Cortex of kidney (tissue), 1 donor: ENCODE measurements at places on chromosomes 4 and X.

DNA sequence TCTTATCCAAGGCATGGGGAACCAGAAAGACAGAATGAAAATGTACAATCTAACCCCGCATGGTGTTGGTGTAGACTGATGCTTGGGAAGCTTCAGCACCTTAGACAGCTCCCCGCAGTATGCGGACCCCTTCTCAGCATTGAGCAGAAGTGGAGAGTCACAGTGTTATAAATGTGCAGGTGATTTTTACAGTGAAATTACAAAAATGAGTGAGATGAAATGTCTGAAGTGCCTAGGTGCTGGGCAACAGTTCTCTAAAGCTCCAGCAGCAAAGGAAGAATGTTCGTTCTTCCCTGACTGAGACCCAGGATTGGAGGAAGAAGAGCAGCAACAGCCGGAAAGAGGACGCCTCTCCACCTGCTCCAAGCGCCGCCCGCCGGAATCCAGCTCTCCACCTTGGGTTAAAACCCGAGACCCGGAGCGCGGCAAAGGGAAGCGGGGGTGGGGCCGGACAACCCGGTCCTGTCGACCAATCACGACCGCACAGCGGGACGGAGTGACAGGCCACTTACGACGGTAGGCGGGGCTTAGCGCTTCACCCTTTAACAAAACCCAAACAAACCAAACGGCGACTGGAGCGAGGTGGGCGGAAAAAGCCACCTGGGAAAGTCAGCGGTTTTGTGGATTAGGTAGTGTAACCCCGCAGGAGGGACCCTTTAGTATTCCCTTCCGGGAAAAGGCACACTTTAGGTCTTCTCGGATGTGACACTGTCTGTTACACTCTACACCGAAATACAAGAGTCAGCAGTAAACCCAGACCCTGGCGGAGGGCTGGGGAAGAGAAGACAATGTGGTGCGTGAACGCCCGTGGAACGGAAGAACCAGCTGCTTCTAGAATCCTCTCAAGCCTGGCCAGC, at the start of gene GLRA3:
TSS of gene GLRA3 (minus strand) at position 403 of the 857 bp plus-strand sequence. CDS start 436 bp downstream, outside the sequence.
- DNase-seq, result no peak

- no peak for DNase-seq
Observed at GRCh38 chr4:17030543-17030942, 132.1 kb upstream of the LDB2 start.

GRCh38 chr4:82519776-82520175, 42.0 kb downstream of the TMEM150C start:
- no peak for DNase-seq

- no peak for DNase-seq
Observed at GRCh38 chr4:145679520-145679919, 426 bp upstream of the C4orf51 start.

DNA sequence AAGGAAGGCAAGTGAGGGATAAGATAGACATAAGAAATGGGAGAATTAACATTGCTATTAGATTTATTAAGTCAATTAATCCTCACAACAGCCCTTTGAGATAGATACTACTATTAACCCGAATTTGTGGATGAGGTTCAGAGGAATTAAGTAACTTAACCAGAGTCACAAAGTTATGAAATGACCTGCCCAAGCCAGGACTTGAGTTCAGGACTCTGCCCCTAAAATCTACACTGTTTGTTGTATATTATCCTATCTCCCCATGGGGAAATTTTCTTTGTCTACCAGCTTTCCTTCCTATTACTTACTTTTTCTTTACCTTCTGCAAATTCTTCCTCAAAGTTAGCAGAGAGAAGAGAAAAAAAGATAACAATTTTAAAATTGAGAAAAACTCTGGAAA, 33.4 kb upstream of the UBQLN2 start:
- no peak for DNase-seq

DNA sequence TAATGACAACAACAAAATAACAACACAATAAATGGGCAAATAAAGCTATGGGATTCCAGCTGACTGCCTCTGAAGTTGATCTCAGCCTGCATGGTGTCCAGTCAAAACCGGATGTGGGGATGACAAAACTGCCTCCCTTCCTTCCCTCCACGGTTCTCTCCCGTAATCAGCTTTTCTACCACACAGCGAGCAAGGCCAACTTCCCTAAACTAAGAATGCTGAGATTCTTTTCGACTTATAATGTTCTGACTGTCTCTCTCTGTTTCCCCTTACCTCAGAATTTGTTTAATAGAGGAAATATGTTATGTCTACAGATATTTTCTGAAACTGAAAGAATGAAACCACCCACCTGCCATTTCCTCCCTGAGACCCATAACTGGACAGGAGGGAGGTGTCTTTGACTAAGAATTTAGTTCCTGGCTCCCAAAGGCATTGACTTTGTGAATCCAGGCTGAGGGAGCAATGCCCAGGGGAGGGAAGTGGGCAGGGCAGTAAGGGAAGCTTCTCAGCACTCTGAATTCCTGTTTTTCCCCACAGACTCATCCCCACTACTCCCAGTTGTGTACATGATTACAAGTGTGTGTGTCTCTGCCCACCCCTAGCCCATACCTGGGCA, 1.0 kb upstream of the TLR1 start:
- no peak for DNase-seq

DNA sequence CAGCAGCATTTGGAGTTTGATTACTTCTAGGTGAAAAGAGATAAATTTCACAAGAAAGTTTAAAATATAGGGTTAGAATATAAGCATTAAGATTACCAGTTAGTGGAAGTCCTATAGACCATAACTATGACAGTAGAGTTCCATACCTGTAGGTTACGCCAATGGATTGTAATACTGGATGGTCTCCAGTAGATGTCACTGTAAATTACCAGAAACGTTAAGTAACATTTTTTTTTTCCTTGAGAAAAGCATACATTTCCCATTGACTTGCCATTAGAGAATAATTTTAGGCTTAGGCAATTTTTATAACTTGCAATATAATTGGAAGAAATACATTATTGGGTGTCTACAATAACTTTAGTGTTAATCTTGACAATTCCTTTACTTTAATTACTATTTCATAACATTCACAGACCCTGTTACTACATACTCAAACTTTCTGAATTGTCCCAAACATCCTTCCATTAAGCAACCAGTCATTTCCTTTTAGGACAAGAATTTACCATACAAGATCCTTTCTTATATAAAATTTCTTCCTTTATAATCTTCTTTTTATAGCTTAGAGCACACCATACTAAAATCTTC, 304.1 kb upstream of the TECRL start:
- DNase-seq, result no peak

DNA sequence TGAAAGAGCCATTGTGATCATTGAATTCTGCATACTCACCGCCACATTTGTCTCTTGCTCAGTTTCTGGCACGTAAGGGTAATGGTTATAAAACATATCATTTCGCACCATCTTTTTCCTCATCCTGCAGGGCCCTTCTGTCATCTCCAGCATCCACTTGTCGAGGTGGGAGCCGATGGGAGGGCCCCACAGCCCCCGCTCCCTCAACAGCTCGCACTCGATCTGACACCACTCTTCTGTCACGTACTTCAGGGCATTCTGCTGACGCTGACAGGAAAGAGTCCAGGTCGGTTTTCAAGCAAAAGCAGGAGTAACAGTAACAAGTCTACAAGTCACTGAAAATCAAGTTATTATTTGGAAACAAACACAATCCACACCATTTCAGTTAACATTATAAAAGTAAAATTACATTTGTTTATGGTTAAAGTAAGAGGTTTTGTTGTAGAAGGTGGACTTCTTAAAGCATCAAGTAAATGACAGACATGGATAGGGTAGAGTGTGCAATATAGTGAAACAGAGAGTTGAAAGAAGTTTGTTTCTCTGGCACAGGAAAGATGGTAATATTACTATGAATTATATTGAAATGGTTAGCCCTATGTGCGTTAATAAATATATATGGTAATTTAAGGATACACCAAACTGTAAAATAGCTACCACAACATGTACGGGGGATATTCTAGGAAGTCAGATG, 150.6 kb downstream of the CDS1 start:
- DNase-seq, result no peak

- DNase-seq, result no peak
Observed at GRCh38 chr4:174553828-174554227, 31.5 kb upstream of the HPGD start.

DNA sequence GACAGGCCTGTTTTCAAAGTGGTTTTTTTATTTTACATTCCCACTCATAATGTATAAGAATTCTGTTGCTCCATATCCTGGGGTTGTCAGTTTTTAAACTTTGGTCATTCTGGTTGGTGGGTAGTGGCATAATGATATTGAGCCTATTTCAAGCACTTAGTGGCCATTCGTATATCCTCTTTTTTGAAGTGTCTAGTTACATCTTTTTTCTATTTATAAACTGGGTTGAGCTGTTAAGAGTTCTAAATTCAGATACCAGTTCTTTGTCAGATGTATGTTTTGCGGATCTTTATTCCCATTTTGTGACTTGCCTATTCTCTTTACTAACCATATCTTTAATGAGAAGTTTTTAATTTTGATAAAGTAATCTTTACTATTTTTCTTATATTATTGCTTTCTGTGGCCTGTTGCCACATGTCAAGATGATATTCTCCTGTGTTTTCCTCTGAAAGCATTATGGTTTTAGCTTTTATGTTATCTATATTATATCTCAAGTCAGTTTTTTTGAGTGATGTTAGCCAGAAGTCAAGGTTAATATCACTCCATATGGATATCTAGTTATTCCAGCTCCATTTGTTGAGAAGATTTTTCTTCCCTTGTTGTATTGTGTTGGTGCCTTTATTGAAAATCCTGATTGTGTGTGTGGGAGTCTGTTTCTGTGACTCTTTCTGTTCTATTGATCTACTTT, 110.9 kb downstream of the FHIP1A start:
- DNase-seq, result no peak

DNA sequence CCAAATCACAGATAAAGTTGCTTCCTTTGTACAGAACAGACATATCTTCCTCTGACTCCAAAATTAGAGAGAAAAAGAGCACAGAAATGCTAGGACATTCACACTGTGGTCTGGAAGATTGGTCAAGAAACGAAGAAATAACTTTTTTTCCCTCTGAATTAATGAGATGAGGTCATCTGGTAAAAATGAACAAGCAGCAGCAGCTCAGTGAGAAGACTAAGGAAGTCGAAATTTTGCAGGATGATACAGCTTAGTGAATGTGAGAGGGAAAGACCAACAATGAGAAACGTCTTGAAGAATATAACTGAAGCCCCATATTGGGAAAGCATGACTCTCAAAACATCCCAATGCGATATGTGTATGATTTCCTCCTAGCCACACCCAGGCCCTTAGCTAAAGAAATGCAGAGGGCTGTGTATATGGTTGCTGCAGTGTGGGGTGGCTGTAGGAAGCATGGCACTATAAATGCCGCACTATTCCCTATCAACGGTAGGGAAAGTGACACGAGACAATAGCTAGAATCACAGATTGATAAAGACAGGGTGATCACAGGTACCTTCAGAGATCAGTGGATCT, 208.6 kb downstream of the VEGFC start:
- DNase-seq, result no peak

DNA sequence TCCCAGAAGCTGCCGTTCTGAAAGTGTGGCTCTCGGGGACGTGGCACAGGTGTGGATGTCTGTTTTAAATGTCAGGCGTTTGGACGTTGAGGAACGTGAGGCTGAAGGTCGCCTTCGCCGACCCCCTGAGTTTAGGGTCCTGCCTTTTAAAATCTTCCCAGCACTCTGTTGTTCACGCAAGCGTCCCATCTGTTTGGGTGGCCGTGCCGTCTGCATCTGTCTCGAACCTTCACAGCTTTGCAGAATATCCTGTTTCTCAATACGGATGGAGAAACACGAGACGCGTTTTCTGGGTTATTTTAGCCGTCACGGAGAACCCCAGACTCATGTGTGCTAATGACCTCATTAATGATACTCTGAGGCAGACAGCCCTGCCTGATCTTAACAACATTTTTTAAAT, 31.5 kb downstream of the SHOX start:
- no peak for DNase-seq

DNA sequence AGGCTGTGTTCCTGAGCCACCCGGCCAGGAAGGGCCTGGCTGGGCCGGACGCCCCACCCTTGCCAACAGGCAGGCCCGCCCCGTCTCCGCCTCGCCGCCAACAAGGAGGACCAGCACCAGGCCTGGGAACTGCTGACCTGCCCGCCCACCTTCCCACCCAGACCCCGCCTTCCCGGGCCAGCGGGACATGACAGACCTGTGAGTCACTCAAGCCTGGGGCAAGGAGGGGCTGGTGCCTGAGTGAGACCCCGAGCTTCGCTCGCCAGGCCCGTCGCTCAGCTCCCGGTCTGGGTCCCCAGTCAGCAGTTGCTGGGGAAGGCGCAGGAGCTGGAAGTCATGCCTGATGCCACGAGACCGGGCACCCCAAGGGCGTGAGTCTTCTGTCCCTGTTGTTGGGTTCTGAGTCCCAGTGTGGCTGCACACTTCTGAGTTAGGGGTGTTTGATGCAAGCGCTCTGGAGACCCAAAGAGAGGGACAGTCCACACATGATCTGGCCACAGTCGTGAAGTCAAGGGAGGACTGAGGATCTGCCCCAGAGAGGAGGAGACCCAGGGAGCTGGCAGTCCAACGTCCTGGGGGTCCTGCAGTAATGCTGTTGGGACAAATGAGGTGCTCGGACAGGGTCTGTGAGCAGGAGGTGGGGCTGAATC, at the start of gene DNASE1L1:
TSS of gene DNASE1L1 (minus strand) at position 33 of the 650 bp plus-strand sequence. CDS start 3,686 bp downstream, outside the sequence.
- no peak for DNase-seq

DNA sequence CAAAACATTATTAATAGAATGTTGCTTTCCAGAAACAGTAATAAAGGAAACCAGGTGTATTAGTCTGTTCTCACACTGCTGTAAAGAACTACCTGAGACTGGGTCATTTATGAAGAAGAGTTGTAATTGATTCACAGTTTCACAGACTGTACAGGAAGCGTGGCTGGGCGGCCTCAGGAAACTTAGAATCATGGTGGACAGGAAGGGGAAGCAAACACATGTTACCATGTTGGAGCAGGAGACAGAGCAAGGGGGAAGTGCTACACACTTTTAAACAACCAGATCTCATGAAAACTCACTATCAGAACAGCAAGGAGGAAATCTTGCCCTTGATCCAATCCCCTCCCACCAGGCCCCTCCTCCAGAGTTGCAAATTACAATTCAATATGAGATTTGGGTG, 815.8 kb downstream of the TRIML1 start:
- no peak for DNase-seq

GRCh38 chrX:150683536-150684146, 9.6 kb upstream of the MTMR1 start:
- no peak for DNase-seq

- no peak for DNase-seq
Observed at GRCh38 chr4:37780444-37781130, 45.9 kb upstream of the PGM2 start.

DNA sequence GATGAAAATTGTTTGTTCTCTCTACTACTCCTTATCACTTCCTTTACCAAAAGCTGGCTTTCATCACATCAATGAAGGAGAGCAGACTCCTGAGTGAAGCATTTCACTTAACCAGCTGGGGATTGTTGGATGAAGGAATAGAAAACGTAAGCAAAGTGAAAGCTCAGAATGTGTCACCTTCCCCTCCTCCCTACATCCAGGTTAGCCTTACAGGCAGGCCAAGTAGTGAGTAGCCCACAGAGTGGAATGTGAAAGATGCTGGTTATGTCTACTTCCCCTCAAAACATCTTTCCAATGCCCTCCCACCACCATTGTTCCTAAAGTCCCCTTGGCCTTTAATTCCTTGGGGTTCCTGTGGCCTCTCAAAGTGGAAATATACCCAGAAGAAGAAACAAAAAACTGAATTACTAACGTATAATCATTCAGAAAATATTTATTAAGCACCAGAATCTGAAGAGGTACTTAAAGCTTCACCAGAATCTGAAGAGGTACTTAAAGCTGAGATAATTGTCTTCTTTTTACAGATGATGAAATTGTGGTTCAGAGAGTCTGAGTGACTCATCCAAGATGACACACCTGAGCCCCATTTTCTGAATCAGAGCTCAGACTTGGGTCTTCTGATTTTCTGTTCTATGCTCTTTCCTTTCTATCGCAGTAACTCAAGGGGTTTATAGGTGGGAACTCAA, 6.5 kb downstream of the P2RY4 start:
- DNase-seq, result no peak
